Trophoblast cell (in vitro differentiated cells and primary cell): ENCODE measurements at places on chromosomes 6 and 20.

GRCh38 chr20:53579581-53580375 is 13.9 kb downstream of the ZNF217 start:
- peak; percentile 49 for DNase-seq

GRCh38 chr6:108676555-108676954 is 115.8 kb downstream of the FOXO3 start:
- DNase-seq = no peak

GRCh38 chr20:36086767-36087166 is 67.8 kb upstream of the EPB41L1 start:
- DNase-seq = no peak

GRCh38 chr6:19838442-19839236 is 1.5 kb downstream of the ID4 start:
- DNase-seq = peak; percentile 18

GRCh38 chr6:4658486-4658885 is 117.7 kb upstream of the CDYL start:
- no peak for DNase-seq

DNA sequence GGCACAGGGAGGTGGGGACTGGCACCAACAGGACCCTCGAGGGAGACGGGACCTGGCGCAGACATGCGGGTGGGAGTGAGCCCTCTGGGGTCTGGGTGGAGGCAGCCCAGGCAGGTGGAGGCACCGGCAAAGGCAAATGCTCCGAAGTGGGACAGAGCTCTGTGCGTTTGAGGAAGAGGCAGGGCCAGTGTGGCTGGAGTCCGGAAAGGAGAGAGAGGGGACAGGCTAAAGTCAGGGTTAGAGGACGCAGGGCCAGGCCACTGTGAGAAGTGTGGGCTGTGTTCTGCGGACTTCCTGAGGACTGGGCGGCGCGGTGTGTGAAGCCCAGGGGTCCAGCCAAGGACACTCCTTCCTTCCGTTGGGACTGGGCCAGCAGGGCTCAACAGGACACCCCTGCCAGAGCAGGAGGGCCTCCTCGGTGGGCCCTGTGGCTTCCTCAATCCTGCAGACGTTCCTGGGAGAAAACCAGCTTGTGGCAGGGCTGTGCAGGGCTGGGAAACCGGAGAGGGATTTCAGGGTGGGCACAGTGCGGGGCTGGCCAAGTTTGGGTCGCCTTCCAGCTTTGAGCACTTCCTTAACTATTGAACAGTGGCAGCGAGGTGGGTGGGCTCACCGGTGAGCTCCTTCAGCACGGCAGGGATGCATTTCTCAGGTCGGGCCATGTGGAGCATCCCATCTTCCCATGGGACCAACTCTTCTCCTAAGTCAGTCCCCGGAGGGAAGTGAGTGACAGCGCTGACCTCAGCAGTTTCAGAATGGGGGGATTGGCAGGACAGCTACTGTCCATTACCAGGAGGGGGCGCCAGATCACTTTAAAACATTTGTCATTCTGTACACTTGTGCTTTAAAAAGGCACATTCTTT is 22.5 kb downstream of the MOCS3 start:
- peak; percentile 81 for DNase-seq

GRCh38 chr20:31861135-31861384 is 9.3 kb downstream of the DUSP15 start:
- no peak for DNase-seq
